ENCODE measurements at places on chromosomes 16 and 17.

DNA sequence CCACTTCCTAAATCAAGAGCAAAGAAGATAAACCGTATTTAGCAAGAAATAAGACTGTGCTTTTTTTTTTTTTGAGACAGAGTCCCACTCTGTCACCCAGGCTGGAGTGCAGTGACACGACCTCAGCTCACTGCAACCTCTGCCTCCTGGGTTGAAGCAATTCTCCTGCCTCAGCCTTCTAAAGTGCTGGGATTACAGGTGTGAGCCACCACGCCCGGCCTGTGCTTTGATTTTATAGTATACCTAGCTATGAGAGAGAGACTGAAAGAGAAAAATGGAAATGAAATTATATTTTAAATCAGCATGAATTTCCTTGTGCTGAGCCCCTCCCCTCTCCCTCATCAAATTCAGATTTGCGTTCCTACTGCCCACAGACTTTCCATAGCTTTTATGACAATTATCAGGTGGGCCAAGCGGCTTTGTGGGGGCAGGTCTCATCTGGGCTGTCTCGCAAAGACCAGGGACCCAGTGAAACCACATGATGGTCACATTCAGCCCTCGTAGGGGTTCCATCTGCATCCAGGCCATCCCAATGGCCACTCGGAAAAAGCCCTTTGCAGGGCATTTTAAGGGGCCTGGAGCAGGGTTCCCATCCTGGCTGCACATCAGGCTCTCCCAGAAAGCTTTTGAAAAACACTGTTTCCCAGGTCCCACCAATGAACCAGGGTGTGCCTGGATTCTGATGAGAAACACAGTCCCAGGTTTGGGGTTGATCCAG is 8.5 kb downstream of the CACNG1 start:
- DNase-seq, result no peak

DNA sequence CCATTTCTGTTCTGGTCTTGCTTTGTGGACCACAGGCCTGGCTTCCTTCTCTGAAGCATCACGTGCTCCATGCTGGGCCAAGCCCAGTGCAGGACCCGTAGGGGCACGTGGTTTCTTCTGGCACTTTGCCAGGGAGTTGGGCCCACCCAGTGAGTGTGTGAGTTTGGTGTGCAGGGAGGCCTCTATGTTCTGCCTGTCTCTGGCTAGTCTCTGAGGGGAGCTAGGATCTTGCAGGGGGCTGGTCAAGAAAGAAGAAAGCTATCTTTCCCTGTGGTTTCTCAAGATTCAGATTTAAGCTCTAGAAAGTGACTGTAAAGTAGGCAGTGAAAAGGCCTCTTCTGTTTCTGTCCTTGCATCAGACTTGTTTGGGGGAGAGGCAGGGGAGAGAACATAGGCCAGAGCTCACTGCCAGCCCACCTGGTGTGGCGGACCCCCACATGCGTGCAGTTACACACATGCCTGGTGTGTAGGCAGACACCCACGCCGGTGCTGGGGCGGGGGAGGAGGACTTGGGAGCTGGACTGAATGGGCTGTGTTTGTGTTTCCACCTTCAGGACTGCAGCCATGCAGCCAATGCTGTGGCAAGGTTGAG is 11.8 kb downstream of the LASP1 start:
- DNase-seq, result no peak

- DNase-seq, result no peak
Measured at GRCh38 chr17:48470388-48471034, 40.5 kb upstream of the SKAP1 start.

GRCh38 chr17:13957636-13958035 is 111.7 kb upstream of the COX10 start:
- DNase-seq, result no peak

DNA sequence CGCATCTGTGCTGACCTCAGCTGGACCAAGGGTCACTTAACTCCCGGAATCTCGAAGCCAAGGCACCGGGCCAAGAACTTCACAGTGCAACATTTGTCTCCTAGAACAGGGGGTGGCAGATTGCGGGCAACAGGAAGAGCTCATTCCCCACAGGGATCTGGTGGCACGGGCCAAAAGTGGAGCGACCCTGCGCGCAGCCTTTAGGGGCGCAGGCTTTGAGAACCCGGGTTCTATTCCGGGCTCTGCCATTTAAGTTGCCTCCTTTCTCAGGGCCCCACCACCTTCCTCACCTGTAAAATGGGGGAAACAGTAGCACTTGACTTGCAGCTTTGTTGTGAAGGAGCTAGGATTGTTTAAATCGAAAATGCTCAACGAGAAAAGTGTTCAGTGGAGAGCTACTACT is 651 bp downstream of the SHMT1 start:
- no peak for DNase-seq

DNA sequence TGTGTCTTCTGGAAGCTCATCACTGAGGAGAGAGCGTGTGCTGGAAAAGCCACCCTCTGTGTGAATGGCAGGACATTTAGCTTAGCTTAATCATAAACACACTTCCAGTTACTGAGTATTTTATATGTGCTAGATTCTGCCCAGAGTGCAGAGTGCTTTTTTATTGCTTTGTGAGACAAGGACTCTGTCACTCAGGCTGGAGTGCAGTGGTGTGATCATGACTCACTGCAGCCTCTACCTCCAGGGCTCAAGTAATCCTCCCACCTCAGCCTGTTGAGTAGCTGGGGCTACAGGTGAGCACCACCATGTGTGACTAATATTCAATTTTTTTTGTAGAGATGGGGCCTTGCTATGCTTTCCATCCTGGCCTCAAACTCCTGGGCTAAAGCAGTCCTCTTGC is 61.4 kb upstream of the IRX3 start:
- DNase-seq, result no peak

GRCh38 chr16:72840631-72841381 is 207.1 kb downstream of the ZFHX3 start:
- no peak for DNase-seq

- no peak for DNase-seq
Measured at GRCh38 chr17:82315703-82316358, 1.6 kb downstream of the CD7 start.

GRCh38 chr16:963913-964312 is 6.9 kb downstream of the LMF1 start:
- no peak for DNase-seq

- DNase-seq, result no peak
Measured at GRCh38 chr17:59542960-59543635, 22.3 kb upstream of the DHX40 start.

GRCh38 chr16:53999841-54000240 is 286.7 kb downstream of the IRX3 start:
- DNase-seq, result no peak

GRCh38 chr16:31458073-31458843 is 1.0 kb upstream of the ARMC5 start:
- no peak for DNase-seq

GRCh38 chr16:11914210-11915113 is 1.3 kb downstream of the GSPT1 start:
- no peak for DNase-seq

DNA sequence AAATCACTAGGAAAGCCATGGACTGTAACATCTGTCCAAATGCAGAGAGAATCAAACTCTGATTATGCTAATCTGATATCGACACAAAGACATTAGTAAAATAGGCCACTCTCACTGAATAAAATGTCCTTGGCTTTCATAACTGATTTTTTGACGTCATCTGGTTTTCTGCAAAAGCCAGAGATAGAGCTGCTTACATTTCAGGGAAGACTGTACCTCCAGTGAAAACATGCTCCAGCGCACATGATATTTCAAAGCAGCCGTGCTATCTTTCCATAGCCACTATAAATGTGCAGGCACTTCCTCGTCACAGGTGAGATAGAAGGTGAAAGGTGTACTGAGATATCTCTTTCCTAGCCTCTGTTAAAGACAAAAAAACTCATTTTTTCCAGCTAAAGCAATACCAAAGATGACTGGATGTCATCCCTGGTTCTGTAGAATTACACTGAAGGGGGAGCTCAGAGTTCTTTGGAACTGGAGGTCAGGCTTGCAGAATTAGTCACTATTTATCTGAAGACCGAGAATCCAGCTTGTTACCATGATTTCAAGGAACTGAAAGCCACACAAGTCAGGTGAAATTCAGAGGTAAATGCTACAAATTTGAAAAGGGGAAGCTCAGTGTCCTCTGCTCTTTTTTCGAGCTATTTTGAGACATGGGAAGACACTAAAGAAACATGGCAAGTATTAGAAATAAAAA is 249.5 kb downstream of the CA10 start:
- no peak for DNase-seq

DNA sequence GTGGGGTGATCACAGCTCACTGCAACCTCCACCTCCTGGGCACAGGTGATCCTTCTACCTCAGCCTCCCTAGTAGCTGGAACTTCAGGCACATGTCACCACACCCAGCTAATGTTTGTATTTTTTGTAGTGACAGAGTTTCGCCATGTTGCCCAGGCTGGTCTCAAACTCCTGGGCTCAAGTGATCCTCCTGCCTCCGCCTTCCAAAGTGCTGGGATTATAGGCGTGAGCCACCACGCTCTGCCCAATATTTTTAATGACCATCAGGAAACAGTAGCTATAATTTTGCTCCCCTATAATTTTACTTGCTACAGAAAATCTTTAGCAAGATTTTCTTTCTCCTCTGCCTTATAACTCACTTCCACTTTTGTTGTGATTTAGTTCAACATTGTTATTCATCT is 29.7 kb upstream of the APPBP2 start:
- no peak for DNase-seq

GRCh38 chr17:30568117-30568430 is 90.9 kb downstream of the GOSR1 start:
- DNase-seq, result no peak

- no peak for DNase-seq
Measured at GRCh38 chr16:11051430-11051829, 107.1 kb downstream of the CLEC16A start.

- DNase-seq, result no peak
Measured at GRCh38 chr16:85975451-85975981, 76.6 kb downstream of the IRF8 start.

DNA sequence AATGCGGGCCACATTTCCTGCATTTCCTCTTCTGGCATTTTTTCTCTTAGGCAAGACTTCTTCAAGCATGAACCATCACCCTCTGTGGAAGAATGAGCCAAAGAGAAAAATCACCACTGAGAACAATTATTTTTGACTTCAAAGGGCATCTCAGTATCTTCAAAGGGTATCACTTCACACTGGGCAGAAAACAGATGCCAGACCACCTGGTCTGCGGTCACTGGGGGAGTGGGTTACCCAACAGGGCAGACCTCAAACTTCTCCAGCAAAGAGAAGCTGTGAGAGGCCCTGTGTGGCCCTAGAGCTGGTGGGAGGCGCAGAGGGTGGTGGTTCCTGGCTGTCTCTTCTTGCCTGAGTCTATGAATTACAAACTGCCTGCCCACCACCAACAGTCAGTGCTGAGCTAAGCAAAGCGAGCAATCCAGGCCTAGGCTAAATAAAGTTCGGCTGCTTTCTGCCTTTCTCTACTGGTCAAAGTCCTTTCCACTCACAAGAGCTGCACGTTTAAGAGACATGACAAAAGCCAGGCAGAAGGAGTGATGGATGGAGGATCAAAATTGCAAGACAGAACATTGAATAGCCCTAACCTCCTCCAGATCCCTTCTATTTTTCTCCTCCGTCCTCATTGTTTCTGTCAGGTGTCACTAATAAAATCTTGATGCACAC is 602.7 kb upstream of the CDH5 start:
- no peak for DNase-seq

DNA sequence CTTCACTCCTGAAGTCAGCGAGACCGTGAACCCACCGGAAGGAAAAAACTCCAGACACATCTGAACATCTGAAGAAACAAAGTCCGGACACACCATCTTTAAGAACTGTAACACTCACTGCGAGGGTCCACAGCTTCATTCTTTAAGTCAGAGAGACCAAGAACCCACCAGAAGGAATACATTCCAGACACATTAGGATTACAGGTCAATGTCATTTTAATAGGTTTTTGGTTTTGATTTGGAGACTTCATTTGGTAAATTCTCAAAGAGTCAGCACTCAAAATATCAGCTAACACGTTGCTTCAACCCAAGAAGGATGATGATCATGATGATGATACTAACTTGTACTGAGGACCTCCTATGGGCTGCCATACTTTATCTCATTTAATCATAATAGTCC is 7.6 kb upstream of the BMERB1 start:
- no peak for DNase-seq

GRCh38 chr17:37478187-37478586 is 11.5 kb upstream of the DUSP14 start:
- no peak for DNase-seq

- DNase-seq, result no peak
Measured at GRCh38 chr17:55605705-55606487, 94.6 kb upstream of the SMIM36 start.

DNA sequence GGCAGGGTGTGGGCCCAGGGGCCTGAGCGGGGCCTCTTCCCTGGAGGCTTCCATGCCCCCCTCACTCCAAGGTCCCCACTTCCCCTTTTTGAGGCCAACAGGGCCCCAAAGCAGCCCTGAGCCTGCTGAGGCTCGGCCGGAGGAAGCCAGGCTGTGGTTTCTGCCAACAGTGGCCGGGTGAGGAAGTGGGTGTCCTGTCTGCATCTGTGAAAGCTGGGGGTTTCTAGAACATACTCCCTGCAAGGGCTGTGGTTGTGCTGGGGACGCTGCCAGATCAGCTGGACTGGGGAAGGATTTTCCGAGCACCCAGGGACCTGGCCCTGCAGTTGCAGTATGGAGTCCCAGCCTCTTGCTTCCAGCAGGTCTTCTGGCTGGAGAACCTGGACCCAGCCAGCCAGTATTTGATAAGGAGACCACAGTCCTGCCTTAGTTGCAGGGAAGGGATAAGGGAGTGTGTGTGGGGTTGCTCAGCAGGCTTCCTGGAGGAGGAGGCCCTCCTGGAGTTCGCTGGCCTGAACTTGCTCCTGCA is 15.7 kb downstream of the ADCY7 start:
- no peak for DNase-seq

GRCh38 chr17:11182430-11182829 is 58.6 kb upstream of the SHISA6 start:
- DNase-seq, result no peak

- DNase-seq, result no peak
Measured at GRCh38 chr16:68249371-68249770, 4.2 kb downstream of the PLA2G15 start.

GRCh38 chr17:49698005-49698404 is 9.8 kb downstream of the SLC35B1 start:
- no peak for DNase-seq

- DNase-seq, result no peak
Measured at GRCh38 chr17:82025401-82026107, 2.4 kb downstream of the LRRC45 start.
